ENCODE measurements at places on chromosomes 16 and 17.

DNA sequence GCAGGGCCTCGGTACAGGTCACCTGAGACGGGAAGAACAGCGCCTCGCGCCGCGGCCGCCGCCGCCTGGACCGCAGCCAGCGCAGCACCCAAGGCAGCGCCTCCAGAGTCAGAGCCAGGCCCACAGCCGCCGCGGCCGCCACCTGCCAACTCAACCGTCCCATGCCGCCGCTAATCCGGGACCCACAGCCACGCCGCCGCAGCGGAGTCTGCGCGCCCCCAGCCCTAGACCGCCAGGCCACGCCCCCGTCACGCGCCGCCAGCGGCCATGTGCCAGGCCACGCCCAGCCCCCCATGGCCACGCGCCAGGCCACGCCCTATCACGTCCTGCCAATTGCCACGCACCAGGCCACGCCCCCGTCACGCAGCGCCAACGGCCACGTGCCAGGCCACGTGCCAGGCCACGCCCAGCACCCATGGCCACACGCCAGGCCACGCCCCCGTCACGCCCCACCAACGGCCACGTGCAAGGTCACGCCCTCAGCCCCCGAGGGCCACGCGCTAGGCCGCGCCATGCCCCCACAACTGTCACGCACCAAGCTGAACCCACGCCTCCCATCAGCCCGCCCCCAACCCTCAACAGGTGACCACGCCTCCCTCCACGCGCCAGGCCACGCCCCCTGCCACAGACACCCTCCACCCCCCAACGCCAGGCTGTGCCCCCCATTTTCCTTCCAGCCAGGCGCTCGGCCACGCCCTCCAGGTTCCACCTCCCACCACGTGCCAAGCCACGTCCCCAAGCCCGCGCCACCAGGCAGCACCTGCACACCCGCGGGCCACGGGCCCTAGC lies at the start of gene PLD6:
TSS of gene PLD6 (minus strand) at position 210 of the 789 bp plus-strand sequence. CDS start at position 163, 47 bp downstream.
- peak; percentile 93 for DNase-seq

GRCh38 chr17:40937384-40937819 lies at the start of gene KRT23:
Gene KRT23 (minus strand): TSS chr17:40937646. CDS start chr17:40936603, 1,043 bp downstream.
- no peak for DNase-seq

DNA sequence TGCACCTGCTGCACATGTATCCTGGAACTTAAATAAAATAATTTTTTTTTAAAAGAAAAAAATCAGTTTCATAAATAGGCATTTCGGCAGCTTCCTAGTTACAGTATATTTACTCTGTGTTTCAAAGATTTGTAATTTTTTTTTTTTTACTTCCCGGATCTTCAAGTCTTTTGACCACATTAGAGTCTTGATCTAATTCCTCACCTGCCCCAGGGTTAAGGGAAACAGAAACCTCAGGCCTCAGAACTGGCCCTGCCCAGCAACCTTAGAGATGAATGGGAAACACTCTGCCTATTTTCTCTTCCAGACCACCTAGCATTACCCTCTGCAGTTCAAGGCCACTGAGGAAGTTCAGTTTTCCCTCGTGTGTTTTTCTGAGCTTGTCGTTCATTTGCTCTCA lies 304.0 kb downstream of the MAF start:
- DNase-seq: no peak

DNA sequence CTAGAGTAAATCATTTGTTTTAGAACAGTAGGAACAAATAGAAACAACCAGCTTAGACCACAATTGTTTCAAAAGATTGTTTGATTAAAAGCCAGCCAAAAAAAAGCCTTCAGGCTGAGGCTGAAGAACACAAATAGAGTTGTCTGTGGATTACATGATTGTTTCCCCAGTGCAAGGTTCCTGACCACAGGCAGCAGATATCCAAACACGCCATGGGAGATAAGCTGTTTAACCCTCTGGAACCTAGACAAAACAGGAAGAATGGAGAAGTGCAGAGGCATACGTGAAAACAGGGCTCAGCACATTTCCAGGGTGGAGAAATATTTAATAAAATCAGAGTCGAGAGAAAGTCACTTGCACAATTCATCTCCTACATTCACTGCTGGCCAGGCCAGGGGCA lies 21.0 kb downstream of the ATPAF2 start:
- no peak for DNase-seq

DNA sequence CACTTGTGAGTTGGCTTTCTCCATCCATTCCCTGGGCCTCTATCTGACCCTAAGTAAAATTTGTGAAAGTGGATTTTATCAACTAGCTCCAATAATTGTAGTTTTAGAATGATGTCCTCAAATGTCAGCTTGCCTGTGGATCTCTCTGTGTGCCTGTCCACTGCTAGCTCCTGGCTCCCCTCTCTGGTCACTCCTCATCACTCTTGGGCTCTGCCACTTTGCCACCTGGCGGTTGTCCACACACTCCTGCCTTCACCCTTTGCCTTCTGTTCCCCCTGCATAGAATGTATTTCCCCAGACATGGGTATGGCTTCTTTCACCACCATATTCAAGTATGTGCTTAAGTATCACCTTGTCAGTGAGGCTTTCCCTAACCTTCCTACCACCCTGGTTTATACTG lies 19.8 kb downstream of the ANKFN1 start:
- DNase-seq: no peak

GRCh38 chr17:76812263-76812662 lies 55.9 kb upstream of the MGAT5B start:
- DNase-seq: no peak

DNA sequence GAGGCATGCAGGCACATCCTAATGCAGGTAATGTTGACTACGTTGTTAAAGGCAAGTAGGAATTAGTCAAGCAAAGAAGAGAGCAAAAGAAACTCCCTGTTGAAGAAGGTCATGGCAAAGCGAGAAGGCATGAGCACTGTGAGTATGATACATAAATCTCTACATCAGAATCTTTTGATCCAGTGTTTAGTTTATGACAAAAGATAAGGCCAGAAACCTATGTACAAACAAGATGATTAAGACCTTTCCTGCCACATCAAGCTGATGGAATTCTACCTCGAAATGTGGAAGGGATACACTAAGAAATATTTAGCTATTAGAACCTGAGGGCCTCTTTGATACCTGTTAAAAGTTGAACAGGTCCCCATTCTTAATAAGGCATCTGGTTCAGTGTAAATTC lies 20.2 kb downstream of the SYCE1L start:
- no peak for DNase-seq

DNA sequence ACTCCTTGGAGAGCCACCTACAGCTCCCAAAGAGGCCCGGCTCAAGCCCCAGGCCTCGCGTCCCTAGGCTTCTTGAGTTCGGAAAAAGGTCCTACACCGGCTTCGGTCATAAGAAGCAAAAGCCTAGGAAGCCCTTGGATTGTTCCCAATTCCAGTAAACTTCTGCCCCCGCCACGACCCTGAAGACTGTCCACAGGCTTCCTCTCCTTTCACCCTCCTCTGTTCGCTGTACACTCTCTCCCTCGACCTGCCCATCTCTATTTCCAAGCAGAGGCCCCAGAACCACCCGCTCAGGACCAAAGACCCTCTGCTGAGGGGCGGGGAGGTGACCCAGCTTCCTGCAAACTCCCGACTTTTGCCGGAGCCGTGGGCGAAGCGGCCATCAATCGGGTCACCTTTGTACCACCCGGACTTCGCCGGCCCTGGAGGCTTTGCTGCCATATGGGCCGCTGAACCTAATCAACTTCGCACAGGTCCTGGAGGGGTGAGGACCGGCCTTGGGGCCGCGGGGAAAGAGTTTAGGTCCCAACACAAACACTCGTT lies 2.7 kb downstream of the HOXB2 start:
- DNase-seq: peak; percentile 42

DNA sequence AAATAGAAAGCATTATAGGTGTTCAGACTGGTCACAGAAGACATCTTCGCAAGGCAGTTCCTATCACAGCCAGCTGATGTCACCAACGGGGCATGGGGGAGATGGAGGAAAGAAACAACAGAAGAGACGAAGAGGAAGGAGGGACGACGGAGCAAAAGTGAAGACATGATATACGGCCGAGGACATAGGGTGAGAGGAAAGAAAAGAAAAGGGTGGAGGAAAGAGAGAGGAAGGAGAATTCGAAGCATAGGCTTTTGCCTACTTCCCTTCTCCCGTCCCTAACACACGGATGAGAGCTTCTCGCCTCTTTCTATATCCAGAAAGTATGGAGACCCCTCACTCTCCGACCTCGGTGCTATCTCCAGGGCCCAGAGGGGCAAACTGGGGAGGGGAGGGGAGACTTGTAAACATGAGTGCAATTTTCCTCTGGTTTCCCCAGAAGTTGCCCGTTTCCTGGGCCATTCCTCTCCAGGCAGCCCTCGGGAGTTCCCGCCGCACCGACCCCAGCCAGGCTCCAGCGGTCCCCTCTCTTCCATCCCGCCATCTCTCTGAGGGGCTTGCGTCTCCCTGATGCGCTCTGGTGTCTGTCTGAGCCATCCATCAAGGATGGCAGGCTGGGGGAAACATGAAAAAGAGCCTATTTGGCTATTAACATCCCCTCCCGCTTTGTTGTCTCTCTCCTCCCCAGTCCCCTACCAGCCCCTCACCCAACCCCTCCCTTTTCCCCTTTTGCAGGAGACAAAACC lies 26.0 kb downstream of the COPZ2 start:
- DNase-seq: peak; percentile 57

- no peak for DNase-seq
These were observed 8.7 kb downstream of the SMURF2 start for GRCh38 chr17:64653325-64653984.

DNA sequence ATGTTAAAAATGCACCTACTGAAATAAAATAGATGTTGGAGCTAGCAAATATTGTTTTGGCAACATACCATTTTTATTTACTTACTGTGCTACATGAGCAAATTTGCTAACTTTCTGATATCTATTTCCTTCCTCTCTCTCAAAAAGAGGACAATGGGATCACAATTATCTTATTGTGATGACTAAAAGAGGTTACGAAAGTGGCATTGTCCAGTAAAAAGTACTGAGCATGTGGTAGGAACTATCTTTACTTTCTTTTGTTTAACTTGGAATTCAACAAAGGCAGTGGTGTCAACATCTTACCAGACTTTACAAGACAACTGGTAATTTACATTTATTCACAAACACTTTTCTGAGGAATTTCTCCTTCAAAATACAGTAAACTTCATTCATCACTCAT lies 1542.6 kb upstream of the CDH8 start:
- DNase-seq: no peak

- no peak for DNase-seq
These were observed 2.2 kb downstream of the MAPK8IP3 start for GRCh38 chr16:1708083-1708767.

GRCh38 chr17:42623732-42624596 lies 14.5 kb downstream of the TUBG1 start:
- DNase-seq: no peak

Data from stimulated activated CD8-positive, alpha-beta memory T cell treated with anti-CD3 and anti-CD28 coated beads, Interleukin-4, amount 100 ng/mL, for 48 hours (primary cell).